Stimulated activated CD4-positive, alpha-beta T cell treated with anti-CD3 and anti-CD28 coated beads, TNF-alpha, amount 100 ng/mL, for 1 hour (primary cell): ENCODE measurements at places on chromosomes 12 and 14.

- DNase-seq, result peak; percentile 8
Measured at GRCh38 chr12:7439579-7440505, 4.1 kb downstream of the CD163L1 start.

DNA sequence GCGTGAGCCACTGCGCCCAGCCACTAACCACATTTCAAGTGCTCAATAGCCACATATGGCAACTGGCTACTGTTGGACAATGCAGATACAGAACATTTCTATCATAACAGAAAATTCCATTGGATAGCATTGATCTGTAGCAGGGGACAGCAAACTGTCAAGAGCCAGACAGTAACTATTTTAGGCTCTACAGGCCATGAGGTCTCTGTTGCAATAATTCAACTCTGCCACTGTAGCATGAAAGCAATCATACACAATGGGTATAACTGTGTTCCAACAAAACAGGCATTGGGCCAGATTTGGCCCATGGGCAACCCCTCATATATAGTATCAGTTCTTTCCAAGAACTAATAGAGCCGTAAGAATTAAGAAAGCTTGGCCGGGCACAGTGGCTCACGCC, 8.0 kb downstream of the CSRNP2 start:
- DNase-seq, result no peak

- no peak for DNase-seq
Measured at GRCh38 chr12:120762086-120762485, 36.5 kb downstream of the ACADS start.

- DNase-seq, result no peak
Measured at GRCh38 chr12:40615590-40615989, 76.6 kb upstream of the CNTN1 start.

- no peak for DNase-seq
Measured at GRCh38 chr12:8127138-8127537, 3.7 kb downstream of the CLEC4A start.

DNA sequence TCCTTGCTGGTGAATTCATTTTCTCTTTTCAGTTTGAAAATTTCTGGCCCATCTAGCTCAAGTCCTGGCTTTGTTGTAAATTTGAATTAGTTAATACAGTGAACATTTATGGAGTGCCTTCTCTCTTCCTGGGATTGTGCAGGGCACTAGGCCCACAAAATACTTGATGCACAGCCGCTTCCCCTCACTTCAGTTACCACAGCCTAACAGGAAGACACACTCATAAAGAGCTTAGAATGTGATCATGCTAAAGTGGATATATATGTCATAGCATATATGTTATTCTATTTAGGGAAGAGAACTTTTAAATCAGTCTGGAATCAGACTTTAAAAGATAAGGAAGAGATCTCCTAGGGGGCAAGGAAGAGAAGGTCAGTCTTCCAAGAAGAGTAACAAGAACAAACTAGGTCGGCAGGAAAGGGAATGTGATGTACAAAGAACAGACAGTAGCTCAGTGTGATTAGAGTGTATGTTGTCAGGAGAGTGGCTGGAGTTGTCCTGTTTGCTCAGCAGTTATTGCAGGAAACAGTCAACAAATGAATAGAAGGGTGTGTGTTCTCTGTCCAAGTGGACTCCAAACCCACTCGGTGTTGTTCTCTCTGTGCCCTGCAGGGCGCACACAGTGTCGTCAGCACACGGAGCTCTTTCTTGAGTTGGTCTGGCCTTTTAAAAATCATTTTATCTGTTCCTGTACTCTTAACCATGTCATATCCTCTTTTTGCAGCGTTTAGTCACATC, 74.4 kb downstream of the DAAM1 start:
- no peak for DNase-seq

DNA sequence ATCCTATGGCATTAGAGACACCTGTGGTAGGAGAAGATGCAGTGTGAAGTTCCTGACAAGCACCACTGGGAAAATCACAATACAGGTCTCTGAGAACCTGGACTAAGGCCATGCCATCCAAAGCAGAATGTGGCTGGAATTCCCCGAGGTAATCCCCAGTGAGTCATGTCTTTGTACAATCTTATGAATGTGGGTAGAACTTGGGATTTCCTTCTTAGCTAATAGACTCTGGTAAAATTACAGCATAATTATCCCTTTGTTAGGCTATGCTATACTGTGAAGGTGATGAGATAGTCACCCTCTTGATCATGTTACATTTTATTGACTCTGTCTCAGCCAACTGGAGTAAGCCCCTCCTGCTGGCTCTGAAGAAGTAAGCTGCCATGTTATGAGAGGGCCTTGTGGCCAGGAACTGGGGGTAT, 224.3 kb upstream of the DCN start:
- no peak for DNase-seq

DNA sequence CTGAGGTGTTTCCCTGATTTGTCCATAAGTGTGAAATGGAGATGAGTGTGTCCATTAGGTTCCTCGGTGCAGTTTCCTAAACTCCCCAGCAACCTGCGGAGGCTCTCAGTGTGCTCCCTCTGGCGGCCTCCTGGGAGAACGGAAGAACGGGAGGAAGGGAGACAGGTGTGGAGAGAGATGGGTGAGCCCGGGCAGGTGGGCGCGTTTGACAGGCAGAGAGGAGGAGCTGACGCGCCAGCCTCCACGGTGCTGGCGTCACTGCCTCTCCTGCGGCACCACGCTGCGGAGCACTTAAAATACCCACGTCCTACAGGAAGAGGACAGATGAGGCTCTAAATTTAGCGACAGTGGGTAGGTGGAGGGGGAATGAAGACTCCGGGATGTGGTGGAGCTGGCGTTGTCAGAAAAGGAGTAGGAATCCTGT, 26.8 kb upstream of the PEX5 start:
- DNase-seq, result no peak

DNA sequence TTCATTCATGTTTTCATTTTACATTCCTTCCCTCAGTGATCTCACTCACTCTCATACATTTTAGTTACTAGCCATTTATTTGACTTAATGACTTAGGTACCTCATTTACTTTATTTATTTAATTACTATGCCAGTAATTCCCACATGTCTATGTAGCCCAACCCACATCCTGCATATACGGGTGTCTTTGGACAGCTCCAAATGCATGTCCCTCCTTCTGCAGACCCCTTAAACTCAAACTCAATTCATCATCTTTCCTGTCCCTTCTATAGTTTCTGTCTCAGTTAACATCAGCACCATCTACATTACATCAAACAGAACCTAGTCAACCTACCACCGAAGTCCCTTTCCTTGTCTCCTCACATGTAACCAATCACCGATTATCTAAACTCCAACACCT, 2.8 kb downstream of the CLEC1A start:
- DNase-seq, result no peak

GRCh38 chr12:113724794-113725556, 241.2 kb downstream of the RBM19 start:
- no peak for DNase-seq

DNA sequence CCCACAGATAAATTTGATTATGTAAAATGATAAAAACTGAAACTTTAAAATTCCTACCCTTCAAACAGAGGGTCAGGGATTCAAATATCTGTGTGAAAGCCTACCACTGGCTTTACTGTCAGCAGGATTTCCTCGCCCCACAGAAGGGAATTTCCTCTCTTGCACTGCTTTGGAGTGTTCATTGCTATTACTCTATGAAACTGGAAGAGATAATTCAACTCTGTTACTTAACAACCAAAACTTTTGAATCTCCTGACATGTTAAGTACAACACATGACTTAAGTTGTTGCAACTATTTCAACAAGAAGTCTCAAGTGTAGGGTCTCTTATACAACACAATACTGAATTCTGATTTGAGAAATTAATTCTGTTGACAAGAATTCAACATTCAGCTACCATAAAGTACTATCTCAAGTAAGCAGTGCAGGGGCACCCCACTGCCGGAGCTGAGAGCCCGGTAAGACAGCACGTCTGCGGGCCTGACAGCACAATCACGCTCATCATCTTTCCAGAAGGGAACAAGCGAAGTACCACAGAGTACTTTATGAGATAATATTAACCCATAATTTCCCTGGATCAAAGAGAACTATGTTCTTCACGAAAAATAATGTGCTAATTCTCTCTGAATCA, 22.9 kb downstream of the DICER1 start:
- no peak for DNase-seq

- no peak for DNase-seq
Measured at GRCh38 chr14:105987563-105987962, 461.2 kb downstream of the TMEM121 start.

DNA sequence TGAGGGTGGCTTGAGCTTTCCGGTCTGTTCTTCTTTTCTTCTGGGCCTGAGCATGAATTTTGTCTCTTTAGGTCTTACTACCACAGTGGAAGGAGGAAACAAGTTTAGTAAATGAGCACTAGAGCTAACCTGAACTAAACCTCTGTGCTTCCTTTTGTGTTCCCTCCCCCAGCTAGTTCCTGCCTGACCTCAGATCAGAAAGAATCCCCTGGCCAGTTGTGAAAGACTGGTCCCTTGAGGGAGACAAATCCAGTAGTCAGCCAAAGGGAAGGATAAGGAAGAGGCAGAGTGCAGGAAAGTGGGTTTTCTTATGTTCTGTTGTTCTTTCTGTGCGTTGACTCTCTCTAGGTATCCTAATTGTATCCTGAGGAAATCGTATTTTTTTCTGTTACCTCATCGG, 17.5 kb downstream of the ZNF664 start:
- no peak for DNase-seq

DNA sequence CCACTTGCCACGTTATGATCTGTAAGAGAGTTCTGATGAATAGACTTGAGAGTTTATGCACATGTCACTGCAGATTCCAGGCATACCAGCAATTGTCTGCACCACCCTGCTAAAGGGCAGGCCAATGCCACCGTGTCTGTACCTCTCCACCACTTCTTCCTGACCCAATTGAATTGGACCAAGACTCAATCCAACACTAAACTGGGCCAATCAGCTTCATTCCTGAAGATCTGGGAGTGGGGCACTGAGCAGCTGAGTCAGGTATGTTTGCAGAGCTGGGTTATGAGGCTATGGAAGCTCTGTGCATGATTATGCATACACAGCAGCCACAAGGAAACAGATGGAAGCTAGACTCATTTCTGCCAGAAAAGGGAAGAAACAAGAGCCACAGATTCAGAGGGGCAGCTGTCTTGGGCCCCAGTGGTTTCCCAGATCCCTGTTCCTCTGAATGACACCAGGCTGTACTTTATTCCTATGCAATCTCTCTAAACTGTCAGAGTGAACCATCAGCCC, 28.0 kb downstream of the DAO start:
- no peak for DNase-seq

GRCh38 chr12:97745406-97746101, 282.9 kb downstream of the RMST start:
- DNase-seq, result no peak
